Transverse colon (tissue), 4 donors: ENCODE measurements at places on chromosomes 1 and 21.

GRCh38 chr1:109826930-109827349 is 63.2 kb upstream of the EPS8L3 start:
- DNase-seq, result no peak

- DNase-seq, result no peak
Observed at GRCh38 chr1:172602706-172603105, 56.2 kb upstream of the FASLG start.

GRCh38 chr1:11051781-11052511 is 4.9 kb upstream of the MASP2 start:
- DNase-seq, result no peak

GRCh38 chr21:38766987-38767722 is 38.6 kb upstream of the ETS2 start:
- peak; percentile 42 for DNase-seq

DNA sequence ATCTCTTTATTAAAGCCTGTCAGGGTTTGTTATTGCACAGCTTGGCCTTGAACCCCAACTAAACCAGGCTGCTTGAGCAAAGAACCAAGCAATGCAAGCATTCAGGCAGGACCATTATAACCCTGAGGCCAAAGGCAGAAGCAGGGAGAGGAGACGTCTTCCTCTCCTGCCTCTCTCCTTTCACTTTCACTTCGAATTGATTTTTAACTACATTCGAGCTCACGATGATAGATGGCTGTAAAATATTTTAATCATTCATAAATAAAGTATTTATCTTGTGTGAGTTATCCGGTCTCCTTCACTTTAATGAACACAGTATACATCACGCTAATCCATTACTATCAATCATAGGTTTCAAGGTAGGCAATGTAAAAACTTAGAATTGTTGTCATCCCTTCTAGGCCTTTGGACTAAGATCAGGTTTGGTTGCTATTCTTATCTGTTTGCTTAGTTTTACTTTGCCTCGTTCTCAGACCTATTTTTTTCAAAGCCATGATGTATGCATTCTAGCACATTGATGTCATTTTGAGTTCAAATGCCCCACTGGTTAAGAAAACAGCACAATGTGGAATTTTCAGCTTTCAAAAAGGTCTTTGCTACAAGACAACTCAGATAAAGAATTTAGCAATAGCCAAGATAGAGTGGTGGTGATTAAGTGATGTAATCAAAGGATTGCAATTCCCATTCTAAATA is 480.2 kb upstream of the RUNX1 start:
- DNase-seq, result no peak

- DNase-seq, result no peak
Observed at GRCh38 chr21:26171258-26172100, 909 bp upstream of the APP start.

GRCh38 chr1:27548858-27549719 is 54.9 kb downstream of the AHDC1 start:
- no peak for DNase-seq

GRCh38 chr1:17791480-17791879 is 36.3 kb downstream of the ACTL8 start:
- no peak for DNase-seq

- DNase-seq, result no peak
Observed at GRCh38 chr21:33908760-33909159, 6.8 kb downstream of the ATP5PO start.

GRCh38 chr21:45876381-45877170 is 105.0 kb upstream of the COL6A1 start:
- no peak for DNase-seq

DNA sequence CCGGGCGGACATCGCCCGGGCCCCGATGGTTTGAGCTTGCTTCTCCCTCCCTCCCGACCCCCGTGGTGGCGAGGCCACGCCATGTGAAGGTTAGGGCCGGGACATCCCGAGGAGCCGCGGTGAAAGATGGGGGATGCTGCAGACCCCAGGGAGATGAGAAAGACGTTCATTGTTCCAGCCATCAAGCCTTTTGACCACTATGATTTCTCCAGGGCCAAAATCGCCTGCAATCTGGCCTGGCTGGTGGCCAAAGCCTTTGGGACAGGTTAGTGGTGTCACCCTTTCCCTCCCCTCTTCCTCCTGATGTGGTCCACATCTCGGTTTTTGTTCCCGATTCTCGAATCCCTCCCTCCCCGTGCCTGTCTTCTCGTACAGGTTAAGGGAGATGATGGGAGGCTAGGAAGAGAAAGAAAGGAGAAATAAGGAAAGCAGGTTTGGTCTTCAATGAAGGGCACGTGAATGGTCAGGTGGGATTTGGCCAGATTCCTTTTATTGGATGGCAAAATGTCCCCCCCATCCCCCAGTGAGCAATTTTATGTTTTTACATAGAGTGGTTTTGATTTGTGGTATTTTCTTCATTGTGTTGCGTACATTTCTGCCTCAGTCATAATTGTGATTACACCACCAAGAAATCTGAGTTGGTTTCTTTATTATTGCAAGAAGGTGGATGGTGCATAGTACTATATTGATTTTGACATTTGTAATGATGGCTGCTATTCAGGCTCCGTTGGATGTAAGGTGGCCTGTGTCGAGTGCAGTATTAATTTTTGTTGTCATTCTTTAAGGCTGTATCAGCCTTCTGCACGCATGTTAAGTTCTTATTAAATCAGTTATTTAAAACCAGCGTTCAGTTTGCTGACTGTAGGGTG is 1.2 kb downstream of the CAMSAP2 start:
- DNase-seq, result peak; percentile 21
